ENCODE measurements at places on chromosomes 1 and 21.
A peak's percentile ranks its signal among the peaks of the same experiment; 100 is the strongest.

DNA sequence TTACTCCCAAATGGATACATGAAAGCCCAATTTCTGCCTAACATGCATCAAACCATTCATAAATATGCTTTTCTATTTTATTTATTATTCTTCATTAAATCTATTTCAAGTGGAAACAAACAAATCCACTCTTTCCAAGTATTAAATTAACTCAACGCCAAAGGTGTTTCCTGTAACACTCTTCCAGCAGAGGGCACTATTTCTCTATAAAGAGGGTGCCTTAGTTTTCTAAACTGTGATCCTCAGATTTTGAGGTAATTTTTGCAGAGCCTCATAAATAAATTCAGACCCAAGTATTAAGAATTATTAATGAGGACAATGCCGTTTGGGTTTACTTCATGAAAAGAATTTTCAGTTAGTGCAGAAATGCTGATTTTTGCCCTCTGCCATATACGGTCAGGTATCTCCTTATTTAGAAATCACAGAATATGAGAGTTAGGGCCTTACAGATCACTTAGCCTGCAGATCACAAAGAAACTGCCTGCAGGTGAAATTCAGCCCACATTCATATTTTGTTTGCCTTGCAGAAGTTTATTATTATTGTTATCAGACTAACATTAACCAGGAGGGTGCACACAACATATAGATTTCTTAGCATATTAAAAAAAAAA is 40.1 kb upstream of the MYSM1 start:
- peak; percentile 68 for DNase-seq

- DNase-seq = no peak
Measured at GRCh38 chr21:37075214-37075770, 2.2 kb downstream of the TTC3 start.

- DNase-seq = peak; percentile 99
Measured at GRCh38 chr1:153670859-153671627, at the start of gene ILF2. ILF2 (minus strand) TSS chr1:153670993; CDS start chr1:153670922, 71 bp downstream.

GRCh38 chr1:29579821-29580425 is 343.6 kb downstream of the PTPRU start:
- DNase-seq = no peak

DNA sequence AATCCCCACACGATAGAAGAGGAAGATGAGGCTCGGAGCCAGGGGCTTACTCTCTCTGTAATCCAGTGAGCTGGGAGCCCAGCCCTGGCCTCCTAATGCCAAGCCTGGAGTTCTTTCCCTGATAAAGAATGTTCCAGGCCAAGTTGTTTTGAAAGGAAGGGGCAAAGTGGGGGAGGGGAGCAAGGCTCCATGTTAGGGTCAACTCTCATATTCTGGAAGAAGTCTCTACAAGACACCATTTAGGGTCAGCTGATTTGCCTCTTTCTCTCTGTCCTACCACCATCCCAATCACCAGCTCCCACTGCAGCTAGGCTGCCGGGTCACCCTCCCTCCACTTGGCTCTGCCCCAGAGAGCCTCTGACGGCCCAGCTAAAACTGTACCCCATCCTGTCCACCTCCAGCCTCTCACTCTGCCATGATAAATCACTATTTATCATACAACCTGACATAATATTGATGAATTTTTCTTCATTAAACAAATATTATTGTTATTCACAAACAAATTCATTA is 95.0 kb downstream of the GLIS1 start:
- DNase-seq = no peak

- no peak for DNase-seq
Measured at GRCh38 chr1:236206548-236206947, 64.2 kb downstream of the GPR137B start.

- no peak for DNase-seq
Measured at GRCh38 chr1:156104065-156104810, 10.3 kb upstream of the LMNA start.

DNA sequence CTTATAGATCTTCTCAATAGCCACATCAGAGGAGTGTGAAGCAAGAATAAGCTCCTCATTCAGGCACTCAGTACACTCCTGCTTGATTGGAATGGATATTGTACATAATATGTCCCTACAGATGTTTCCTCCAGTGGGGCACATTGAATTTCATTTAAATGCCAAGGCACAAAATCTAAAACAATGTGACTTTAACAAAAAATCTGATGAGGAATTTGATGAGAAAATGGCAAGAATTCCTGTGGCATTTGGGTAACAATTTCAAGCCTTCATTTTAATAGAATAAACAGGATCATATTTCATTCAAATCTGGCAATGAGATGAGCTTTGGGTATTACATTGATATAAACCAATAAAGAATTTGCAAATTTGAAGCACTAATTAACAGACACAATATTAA is 307.7 kb upstream of the PKN2 start:
- DNase-seq = no peak

- no peak for DNase-seq
Measured at GRCh38 chr1:76371941-76372340, 297.4 kb downstream of the ST6GALNAC3 start.

DNA sequence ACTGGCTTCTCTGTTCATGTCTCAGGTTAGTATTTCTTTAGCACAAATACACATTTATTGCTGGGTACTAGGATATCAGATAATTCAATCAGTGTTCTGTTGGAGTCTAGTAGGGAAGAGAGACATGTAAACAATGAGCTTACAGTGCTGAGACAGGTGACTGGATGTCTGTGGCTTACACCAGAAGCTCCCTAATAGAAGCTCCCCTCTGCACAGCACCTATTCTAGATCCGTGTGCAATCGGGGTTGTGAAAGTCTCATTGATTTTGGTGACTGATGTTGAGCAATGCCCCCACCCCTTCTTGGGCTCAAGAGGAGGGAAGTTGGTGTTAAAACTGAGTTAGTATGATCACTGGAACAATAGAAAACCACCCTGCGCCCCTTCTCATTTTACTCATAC is 279.2 kb downstream of the RPS6KC1 start:
- peak; percentile 56 for DNase-seq

GRCh38 chr1:34828611-34829010 is 30.9 kb downstream of the SMIM12 start:
- no peak for DNase-seq

DNA sequence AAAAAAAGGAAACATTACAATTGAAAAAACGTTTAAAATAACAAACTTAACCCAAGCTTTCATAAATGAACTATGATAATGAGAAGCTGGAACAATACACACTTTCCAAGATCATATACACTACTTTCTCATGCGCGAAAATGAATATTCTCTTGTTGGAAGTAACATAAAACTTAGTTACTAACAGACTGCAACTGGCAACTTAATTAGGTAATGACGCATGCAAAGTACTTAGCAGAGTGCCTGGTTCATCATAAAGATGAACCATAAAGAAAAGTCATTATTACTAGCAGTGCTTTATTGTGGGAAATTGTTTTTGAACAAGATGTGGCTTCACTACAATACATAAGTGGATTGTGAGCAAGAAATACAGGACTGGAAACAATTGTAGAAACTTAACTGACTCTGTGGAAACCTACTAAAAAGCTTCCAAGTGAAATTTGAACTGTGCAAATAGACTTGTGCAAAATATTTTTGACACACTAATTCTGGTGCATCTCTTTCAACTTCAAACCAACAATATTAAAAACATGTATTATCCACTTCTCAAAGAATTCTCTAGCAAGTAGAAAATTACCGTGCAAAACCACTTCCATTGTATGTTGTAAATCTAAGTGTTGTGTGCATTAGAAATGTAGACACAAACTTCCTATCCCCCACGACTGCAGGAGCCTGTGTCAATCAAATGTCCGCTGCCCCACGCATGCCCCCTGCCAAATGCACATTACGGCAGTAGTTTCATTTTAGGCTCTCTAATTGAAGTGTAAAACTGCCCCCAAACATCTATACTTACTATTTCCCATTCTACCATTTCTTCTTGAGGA is 2.0 kb downstream of the ARHGAP29 start:
- no peak for DNase-seq

- DNase-seq = no peak
Measured at GRCh38 chr1:31434101-31434871, 21.3 kb downstream of the SERINC2 start.

GRCh38 chr1:247210062-247210375 is 38.2 kb upstream of the ZNF124 start:
- peak; percentile 54 for DNase-seq

DNA sequence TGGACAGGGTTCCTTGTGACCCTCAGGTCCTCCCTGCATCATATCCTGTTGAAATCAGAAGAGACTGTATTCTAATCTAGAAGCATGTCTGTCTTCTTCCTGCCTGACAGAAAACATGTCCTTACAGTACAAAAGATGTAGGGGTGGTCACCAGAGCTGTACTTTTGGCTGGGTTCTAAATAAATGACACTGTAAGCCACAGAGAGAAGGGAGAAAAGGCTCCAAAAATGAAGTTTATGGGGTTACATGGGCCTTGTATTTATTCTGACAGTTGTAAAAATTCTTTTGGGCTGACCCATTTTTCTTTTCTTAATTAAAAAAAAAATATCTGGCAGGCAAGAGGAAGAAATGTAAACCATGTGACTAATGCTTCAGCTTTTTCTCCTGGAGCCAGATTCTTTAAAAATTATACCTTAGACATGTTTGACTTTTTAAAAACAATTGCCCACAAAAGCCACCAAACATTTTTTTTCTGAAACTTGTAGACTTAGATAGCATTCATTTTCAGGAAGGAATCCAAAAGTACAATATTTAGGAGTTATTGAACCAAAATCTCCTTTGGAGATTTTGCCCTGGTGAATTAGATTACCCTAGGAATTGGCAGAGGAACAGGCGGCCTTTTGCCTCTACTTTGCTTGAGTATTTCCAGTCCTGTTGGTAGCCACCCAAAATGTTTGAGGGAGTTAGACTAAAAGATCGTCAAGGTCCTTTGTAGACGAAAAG is 17.1 kb downstream of the RGL1 start:
- no peak for DNase-seq

- DNase-seq = no peak
Measured at GRCh38 chr1:161217831-161218230, 2.7 kb downstream of the FCER1G start.

DNA sequence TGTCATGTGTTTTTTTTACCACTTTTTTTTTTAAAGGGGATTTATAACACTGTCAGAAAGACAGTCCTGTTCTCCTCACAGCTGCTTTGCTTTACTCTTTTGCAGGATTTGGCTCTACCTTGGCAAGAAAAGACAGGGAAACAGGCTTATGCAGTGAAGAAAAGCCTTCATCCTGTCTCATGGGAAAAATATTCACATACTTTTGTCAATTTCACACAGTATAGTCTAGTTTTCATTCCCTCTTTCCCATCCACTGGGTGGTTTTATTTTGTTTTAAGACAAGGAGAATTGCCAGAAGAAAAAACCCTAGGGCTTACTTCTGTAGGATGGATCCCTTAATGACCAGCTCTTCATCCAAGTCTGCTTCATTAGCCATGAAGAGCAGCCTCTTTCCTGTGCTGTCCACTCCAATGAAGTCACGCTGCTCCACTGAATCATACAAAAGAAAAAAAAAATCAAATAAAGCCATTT is 60.0 kb downstream of the EIF2B3 start:
- no peak for DNase-seq

GRCh38 chr1:220243947-220244346 is 28.3 kb downstream of the RAB3GAP2 start:
- no peak for DNase-seq

- no peak for DNase-seq
Measured at GRCh38 chr1:3698660-3699408, 46.5 kb downstream of the TP73 start.

- DNase-seq = no peak
Measured at GRCh38 chr1:20739225-20739624, 6.7 kb upstream of the SH2D5 start.

GRCh38 chr1:152053375-152053774 is 16.6 kb upstream of the S100A11 start:
- DNase-seq = no peak

- DNase-seq = no peak
Measured at GRCh38 chr1:213617133-213617532, 370.6 kb upstream of the PROX1 start.

GRCh38 chr1:3186526-3186921 is 117.5 kb downstream of the PRDM16 start:
- DNase-seq = no peak

DNA sequence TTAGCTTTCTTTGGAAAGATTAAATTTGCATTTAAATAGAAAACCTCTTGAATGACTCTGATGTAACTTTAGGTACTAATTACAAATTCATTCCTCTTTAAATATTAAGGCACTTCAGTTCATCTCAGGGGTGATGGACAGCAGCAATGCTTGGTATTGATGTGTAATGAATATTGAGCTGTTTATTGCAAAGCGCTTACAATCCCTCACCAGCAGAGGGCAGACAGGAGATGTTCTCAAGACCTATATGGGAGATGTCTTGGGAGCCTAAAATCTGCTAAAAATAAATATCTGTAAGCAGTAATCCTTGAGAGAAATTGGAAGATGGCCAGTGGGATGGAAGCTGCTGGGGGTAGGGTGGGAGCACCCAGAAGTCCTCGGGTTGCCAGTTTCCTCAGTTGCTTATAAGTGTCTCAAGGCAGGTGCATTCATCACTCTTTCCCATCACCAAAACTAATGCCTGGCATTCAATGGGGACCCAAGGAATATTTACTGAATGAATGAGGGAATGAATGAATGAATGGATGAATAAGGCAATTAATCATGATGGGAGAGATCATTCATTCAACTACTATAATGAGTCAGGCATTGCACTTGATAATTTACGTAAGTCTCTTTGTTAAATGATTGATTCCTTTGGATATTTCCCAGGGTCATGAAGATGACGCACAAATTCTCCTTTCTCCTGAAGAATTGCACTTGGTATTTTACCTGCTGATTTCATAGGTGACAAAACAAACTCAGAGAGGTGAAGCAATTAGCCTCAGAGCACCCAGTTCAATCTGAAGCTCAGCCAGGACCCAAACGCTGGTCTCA is 2.3 kb downstream of the KLHDC8A start:
- peak; percentile 55 for DNase-seq

DNA sequence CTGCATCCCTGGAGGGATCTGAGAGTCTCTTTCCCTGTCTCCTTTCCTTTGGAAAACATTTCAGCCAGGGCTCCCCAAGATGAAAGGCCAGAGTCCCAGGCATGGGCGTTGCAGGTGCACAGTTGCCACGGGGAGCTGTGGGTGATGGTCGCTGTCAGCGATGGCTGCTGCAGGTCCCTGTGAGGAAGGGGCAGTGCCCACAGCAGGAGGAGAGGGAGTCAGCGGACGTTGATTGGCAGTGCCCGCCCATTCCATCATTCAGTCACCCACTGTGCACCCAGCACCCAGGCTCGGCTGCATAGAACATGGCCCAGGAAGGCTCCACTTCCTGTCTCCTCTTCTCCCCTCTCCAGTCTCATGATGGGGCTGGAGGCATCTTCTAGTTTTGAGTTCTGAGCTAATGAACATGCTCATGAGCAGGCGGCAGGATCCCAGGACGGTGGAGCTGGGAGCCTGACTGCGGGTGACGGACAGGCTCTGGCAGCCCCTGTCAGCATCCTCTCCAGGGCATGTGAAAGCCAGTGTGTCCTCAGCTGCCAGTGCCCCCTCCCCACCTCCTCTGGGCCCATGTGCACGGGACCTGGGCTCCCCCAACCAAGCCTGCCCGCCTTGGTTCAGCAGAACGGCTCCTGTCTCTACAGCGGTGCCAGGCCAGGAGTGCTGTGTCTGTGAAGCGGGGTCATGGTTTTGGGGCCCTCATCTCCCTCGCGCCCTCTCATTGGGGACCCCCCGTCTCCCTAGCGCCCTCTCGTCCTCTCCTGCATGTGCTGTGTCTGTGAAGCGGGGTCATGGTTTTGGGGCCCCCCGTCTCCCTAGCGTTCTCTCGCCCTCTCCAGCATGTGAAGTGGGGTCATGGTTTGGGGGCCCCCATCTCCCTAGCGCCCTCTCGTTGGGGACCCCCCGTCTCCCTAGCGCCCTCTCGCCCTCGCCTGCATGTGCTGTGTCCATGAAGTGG is 24.5 kb downstream of the COL18A1 start:
- DNase-seq = no peak

GRCh38 chr1:31725777-31726535 is 22.1 kb upstream of the COL16A1 start:
- no peak for DNase-seq

- no peak for DNase-seq
Measured at GRCh38 chr1:27760426-27760825, 12.6 kb upstream of the STX12 start.

Data from AML-193 (cell line).